Hematopoietic multipotent progenitor cell treated with erythropoietin and hydrocortisone succinate and interleukin-3 and kit ligand, for 8 days (in vitro differentiated cells): ENCODE measurements at places on chromosomes 7 and 10.

- DNase-seq = no peak
Observed at GRCh38 chr10:3948843-3949242, 163.8 kb upstream of the KLF6 start.

GRCh38 chr7:134457210-134457609, 1.7 kb downstream of the AKR1B1 start:
- DNase-seq = no peak

DNA sequence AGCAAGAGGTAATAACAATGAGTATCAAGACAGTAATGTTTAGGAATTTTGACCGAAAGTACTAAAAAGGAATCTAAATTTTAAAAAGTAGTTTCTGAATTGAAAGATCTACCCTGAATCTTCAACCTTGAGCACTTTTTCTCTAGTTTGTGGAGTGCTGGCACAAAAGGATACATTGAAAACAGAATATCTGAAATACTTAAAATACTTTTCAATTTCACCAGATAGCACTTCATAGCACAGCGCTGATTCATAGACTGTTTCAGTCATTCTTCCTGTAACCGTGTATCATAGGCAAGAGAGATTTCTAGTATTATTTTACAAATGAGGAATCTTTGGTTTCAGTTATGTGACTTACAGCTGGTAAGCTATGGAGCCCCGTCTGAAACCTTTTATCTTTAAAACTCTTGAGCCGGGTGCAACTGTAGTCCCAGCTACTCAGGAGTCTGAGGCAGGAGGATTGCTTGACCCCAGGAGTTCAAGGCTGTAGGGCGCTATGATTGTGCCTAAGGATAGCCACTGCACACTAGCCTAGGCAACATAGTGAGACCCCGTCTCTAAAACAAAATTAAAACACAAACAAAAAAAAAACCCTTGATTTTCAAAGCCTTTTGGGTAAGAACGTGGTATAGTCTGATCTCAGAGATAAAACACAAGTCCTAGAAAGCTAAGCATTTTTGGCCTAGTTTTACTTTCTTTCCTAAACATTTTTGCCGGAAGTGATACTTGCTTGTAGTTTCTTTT, 35.1 kb downstream of the FHIP2A start:
- no peak for DNase-seq

DNA sequence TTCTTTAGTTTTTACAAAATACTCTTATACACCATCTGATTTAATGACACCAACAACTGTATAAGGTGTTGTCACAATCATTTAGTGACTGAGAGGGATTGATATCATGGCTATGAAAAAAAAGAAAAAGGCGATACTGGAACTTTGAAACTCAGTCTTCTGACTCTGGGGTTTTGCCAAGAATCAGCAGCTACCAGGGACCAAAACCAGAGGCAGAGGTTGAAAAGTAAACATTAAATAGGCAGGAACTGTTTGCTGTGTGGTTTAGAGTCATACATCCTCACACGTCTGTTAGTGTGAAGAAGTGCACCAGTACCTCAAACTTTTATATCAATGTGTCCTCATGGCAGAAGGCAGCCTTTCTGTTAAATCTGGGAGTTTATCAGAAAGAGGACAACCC, 19.9 kb upstream of the GGCT start:
- DNase-seq = no peak

GRCh38 chr7:101990811-101991418, 173.5 kb downstream of the CUX1 start:
- DNase-seq = no peak

- no peak for DNase-seq
Observed at GRCh38 chr7:127114742-127115265, 137.9 kb downstream of the GRM8 start.

DNA sequence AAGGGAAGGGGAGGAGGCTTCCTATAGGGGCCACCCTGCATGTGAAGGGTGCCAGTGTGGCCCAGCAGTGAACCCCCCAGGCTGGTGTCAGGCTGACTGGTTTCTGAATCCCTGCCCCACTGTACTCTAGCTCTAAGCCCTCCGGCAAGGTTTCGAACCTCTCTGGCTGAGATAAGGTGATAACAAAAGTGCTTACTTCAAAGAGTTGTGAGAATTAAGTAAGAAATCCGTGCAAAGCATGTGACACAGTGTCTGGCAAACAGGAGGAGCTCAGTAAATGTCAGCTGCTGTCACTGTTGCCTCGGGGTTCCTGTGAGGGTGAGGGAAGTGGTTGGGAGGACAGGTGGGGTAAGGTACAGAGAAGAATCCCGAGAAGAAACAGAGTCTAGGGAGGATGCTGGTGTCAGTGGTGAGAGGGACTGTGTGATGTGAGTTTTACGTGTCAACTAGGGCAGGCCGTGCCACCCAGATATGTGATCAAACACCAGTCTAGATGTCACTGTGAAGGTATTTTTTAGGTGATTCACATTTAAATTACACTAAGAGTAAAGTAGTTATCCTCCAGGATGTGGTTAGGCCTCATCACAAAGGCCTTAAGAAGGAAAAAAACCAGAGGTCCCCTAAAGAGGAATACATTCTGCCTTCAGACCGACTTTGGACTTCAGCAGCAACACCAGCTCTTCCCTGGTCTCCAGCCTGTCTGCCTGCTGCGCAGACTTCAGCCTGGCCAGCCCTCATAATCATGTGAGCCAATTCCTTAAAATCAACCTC, 64.4 kb downstream of the BPGM start:
- DNase-seq = no peak

GRCh38 chr10:127278001-127278400, 81.6 kb upstream of the INSYN2A start:
- DNase-seq = no peak

DNA sequence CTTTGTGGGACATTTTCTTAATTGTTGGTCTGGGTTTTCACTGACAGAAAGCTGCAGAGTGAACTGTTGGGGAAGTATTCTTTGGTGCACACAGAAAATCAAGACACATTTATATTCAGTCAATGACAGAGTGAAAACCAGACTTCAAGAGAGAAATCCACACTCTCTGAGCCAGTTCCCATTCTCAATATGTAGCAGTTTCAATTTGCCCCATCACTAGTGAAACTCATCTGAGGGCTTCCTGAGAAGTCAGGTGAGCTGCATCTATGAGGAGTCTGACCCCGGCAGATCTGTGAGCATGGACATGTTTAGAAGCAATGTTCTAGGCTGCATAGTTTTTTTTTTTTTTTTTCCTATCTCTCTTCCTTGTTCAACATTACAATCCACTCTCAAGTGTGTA, 163.7 kb upstream of the AHR start:
- DNase-seq = no peak

DNA sequence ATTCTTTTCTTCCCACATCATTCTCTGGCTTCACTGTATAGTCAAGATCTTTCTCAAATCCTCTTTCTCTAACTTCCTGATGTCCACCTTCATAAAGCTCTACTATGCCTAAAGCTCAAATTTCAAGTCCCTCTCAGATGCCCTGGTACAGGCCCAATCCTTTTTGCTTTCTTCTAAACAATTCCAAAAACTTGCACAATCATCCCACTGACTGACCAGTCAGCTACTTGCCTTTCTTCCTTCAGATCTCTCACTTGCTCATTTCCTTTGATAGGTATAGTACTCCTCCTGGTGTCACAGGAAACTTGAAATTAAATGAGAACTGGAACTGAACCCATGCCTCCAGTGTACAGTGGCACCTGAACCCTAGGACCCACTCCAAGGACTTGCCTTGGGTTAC, 18.2 kb downstream of the SEC31B start:
- DNase-seq = no peak

DNA sequence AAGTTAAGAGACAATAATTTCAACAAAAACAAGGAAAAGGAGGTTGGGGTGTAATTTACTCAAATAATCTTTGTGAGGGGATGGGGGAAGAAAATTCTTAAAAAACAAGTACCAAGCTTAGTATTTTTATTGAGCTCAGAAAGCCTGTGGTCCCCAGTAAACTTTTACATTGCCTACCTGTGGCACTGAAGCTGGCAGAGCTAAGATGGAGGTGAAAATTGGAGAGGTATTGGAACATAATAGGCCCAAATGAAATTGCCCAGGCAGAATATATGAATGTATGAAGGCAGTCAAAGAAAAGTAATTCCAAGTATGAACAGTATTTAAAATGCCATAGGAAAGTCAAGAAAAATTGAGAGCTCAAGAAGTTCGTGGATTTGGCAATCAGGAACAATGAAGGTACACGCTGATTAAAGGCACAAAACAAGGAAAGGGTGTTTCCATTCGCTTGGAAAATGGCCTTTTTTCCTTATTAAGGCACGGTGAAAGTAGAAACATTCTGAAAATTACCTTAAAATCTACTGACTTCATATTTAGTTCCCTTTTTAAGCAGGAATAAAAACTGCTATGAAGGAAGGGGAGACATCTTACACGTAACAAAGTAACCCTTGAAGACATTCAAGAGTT, 3.4 kb upstream of the KMT2E start:
- no peak for DNase-seq

- DNase-seq = no peak
Observed at GRCh38 chr7:151845412-151846205, 31.3 kb downstream of the PRKAG2 start.
